ENCODE measurements at places on chromosomes 5 and 9.

- no peak for DNase-seq
Measured at GRCh38 chr5:113337515-113338415, 97.0 kb downstream of the TSSK1B start.

- DNase-seq: no peak
Measured at GRCh38 chr5:142981886-142982820, 212.0 kb downstream of the ARHGAP26 start.

- DNase-seq: no peak
Measured at GRCh38 chr9:134623258-134624066, 18.1 kb upstream of the COL5A1 start.

GRCh38 chr9:19488721-19489120, 79.9 kb downstream of the ACER2 start:
- no peak for DNase-seq

DNA sequence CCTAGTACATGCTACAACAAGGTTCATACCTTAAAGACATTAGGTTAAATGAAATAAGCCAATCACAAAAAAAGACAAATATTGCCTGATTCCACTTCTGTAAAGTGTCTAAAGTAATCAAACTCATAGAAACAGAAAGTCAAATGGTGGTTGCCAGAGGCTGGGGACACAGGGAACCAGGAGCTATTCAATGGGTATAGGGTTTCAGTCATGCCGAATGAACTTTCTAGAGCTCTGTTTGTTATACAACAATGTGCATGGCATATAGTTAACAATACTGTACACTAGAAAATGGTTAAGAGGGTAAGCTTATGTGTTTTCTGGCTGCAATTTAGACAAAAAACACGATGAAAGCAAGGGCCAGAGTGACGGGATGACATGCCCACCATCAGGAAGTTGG, 70.8 kb upstream of the EGFLAM start:
- DNase-seq: no peak

GRCh38 chr5:170252720-170253350, 20.1 kb downstream of the C5orf58 start:
- DNase-seq: no peak

- DNase-seq: no peak
Measured at GRCh38 chr5:169777159-169777558, 140.1 kb downstream of the DOCK2 start.

- DNase-seq: peak; percentile 39
Measured at GRCh38 chr5:98774192-98775033, 950 bp downstream of the RGMB start.
